ENCODE measurements at places on chromosomes 5 and 9.

DNA sequence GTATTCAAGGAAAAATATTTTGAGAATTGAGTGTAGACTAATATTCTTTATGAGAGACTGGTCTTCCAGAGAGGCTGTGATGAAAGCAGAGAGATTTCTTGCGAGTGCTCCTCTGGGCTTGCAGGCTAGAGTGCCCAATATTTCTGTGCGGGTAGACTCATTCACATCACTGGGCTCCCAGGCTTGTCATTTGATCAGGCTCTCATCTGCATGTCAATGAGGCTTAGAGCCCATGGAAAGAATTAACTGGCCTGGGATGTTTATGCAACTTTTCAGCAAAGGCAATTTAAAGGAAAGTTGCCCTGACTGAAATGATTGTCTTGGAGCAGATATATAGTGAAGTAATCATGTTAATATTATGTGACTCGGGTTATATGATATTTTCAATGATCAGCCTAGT lies 42.3 kb downstream of the SNCAIP start:
- DNase-seq: no peak
- H3K27me3 ChIP-seq: no peaks in the 10 kb centered on the region
- H3K4me1 ChIP-seq: no peaks in the 10 kb centered on the region

GRCh38 chr5:28862860-28863196 lies 1824.4 kb upstream of the CDH9 start:
- no peak overlapping the region for H3K27ac ChIP-seq
- no peak overlapping the region for H3K4me3 ChIP-seq
- H3K4me1 ChIP-seq: no peaks in the 10 kb centered on the region
- no peaks in the 10 kb centered on the region for H3K27me3 ChIP-seq
- no peaks in the 10 kb centered on the region for H3K36me3 ChIP-seq
- no peak for DNase-seq

DNA sequence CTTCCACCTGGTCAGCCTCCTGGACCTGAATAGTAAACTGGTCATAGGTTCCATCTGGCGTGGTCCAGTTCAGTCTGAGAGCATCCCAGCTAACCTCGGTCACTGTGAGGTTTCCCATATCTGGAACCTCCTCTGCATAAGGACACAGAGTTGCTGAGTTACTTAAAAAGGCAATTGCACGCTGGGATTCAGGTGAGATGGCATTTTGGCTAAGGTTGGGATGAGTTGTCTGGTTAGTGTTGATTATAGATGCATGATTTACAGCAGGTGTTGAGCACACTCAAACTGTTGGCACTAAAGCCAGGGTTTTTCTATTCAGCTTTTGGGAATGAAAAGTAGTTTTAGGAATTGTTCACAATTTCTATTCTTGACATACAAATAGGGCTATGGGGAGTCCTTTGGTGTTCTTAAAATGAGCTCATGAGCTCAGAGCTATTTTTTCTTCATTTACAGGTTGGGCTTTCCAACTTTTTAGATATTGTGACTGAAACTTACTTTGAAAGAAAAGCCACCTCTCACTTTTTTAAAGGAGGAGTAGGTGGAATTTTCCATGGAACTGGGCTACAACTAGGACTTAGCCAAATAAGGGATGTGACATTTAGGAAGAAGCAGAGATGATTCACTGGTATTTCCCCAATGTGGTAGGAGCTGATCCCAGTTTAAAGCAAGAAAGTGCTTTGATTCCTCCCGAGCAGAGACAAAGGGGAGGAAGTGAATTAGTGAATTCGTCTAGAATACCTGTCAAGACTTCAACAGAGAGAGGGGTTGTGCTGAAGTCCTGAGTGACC lies 54.7 kb downstream of the TNC start:
- H3K27me3 ChIP-seq: no peaks in the 10 kb centered on the region
- no peaks in the 10 kb centered on the region for H3K36me3 ChIP-seq
- DNase-seq: no peak
- H3K4me1 ChIP-seq: peaks cover 34% of the 10 kb centered on the region

- no peak for DNase-seq
- H3K27ac ChIP-seq: peak overlapping the region; percentile 54
- H3K36me3 ChIP-seq: peaks cover 23% of the 10 kb centered on the region
- peaks cover 19% of the 10 kb centered on the region for H3K4me1 ChIP-seq
- H3K27me3 ChIP-seq: no peaks in the 10 kb centered on the region
These were observed 40.3 kb downstream of the NNT start for GRCh38 chr5:43643327-43643726.

GRCh38 chr5:53262348-53262970 lies 152.9 kb upstream of the MOCS2 start:
- H3K27ac ChIP-seq: no peak overlapping the region
- no peaks in the 10 kb centered on the region for H3K27me3 ChIP-seq
- H3K36me3 ChIP-seq: no peaks in the 10 kb centered on the region
- no peak overlapping the region for H3K4me3 ChIP-seq
- peaks cover 12% of the 10 kb centered on the region for H3K4me1 ChIP-seq
